Urinary bladder (tissue), 4 donors: ENCODE measurements at places on chromosomes 6 and 20.

DNA sequence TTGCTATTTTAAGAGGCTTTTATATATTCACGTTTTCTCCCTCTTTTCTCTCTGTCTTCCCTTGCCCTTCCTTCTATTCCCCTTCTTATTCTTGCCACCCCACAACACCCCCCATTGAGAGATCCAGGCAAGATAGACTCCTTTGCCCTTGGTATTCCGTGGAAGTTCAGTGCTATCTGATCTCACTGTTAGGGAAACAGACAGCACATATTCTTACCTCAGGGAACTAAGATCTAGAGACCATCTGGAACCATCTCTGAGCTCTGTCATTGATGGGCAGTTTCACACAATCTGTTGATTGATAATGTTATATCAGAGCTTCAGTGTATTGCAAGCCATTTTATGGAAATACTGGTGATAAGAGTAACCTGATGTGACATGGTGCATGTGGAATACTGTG lies 228.8 kb downstream of the ARID1B start:
- no peak for DNase-seq

DNA sequence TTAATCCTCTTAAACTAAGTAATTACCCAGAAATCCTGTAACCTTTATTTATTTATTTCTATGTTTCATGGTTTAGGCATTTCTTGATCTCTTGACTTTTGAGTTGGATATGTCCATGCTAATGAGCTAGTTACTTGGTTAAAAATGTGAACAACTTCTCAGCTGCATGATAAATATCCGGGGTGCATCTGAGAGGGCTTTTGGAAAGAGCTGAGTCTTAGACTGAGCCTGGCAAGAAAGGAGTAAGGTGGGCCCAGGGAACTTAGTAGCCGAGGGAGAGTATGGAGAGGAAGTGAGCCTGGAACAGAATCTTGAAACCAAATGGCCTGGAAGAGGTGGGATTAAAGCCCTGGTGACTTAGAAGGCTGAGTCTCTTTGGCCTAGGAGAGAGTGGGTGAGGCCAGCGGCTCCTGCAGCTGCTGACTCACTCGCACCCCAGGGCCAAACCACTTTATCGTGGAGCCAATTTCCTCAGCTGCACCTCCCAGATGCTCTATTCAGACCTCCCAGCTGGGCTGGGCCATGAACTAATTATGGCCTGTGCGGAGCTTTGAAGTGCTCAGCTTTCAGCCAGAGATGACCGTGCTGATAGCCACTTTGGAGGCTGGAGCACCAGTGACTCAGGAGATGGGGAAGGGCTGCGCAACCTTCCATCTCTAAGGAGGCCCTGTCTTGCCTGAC lies 19.1 kb downstream of the TGM3 start:
- no peak for DNase-seq

DNA sequence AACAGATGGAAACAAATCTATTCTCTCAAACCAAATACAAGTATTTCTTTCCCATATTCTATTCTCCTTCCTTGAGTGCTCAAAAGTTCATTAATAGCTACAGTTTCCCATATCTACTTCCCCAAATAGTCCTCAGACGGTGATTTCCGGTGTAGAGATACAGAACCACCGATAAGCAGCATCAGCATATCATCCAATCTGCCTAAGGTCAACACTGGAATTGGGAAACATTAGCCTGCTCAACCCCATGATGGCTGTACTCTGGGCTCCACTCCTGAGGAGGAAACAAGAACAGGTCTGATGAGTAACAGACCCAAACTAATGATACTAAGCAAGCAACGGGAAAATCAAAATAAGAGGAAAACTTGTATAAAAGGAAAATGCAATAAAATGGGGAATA lies 115.6 kb downstream of the EPB41L2 start:
- DNase-seq: no peak

DNA sequence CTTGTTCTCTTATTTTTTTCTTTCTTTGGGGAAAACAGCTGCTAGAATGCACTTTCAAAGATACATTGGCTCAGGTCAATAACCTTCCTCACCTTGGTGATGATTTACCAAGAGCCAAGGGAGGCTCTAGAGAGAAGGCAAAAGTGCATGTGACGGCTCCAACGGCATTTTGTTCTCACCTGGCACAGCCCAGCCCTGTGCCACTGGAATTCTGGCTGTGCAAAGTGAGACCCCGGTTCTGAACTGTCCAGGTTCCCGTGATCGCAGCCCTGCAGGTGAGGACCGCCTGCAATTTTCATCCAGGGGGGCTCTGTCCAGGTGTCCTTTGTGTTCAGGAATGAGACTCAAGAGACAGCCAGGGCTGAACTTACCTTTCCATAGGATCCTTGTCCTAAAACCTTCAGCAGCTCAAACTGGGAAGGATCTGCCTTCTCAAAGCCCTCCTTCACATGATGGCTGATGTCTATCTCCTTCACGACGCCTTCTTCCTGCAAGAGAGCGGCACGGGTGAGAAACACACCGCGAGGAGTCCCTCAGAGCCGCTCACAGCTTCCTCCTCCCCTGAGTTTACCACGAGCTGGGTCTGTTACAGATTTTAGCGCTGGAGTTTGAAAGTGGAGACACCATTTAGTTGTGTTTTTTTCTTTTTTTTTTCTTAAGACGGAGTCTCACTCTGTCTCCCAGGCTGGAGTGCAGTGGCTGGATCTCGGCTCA lies 48.0 kb downstream of the RAMACL start:
- DNase-seq: no peak

GRCh38 chr6:137102851-137103492 lies 58.2 kb upstream of the IL20RA start:
- no peak for DNase-seq

DNA sequence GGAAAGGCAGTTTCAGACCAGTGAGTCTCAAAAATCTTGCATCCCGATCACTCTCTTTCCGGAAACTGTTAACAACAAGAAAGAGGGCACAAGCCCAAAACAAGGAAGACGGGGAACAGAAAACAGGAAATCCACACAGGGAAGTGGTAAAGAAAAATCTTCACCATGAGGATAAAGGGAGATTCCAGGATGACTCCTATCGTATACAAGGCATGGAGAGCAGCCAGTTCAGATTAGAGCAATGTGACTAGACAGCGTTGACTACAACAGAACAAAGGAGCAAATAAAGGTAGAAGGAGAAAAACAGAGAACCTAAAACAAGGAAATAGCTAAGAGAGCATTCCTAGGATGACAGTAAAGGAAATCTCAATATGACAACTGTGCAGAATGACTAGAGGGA lies 26.5 kb downstream of the VNN1 start:
- DNase-seq: no peak

DNA sequence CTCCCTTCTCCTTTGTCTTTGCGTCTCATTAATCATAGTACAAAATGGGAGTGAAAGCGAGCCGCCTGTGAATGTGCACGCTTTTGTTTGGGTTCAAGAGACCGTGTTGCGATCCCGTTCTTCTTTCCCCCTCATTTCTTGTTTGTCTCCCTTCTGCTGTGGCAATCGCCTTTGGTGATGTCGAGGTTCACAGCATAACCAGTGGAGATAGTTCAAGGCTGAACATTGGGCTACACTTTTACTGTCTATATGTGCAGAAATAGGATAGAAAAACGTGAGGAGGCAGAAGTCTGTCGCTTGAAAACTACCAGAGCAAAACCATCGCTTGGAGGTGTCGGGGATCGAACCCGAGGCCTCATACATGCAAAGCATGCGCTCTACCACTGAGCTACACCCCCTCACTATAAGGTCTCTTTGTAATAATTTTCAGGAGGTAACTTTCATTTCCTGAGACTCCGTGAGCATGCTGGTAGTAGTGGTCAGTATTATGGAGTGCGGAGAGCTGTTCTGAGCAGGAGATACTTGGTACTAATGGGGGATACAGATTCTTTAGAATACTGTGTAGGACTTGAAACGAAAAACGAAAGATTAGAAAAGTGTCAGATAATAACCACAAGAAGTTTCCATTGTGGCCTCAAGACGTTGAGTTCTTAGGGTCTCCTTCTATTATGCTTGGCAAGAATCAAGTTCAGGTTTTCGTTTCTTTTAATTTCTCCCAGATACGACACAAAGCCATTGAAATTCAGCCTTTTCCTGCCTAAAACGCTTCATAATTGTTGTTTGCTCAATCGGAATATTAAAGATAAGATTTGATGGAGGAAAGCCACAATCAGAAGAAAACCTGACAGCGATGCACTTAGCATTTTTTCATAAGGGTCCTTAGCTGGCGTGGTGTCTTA lies 106.6 kb downstream of the TRIM27 start:
- no peak for DNase-seq

- DNase-seq: no peak
Observed at GRCh38 chr20:54485631-54486030, 10.2 kb downstream of the DOK5 start.

DNA sequence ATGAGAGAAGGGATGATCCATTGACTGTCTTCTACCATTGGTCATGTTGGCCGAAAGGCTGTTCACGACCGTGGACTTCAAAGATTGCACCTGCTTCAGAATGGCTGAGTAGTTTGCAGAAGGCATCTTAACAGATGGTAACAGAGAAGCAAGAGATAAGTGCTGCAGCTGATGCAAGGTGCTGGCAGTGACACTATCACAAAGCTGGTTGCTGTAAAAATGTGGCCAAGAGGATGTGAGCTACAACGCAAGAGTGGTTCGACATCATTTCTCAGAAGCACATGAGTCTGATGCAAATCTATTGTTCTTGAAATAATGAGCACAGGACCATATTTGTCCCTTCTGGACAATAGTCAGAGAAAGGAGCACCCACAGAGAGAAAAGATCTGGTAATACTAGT lies 27.0 kb upstream of the ANKEF1 start:
- no peak for DNase-seq

DNA sequence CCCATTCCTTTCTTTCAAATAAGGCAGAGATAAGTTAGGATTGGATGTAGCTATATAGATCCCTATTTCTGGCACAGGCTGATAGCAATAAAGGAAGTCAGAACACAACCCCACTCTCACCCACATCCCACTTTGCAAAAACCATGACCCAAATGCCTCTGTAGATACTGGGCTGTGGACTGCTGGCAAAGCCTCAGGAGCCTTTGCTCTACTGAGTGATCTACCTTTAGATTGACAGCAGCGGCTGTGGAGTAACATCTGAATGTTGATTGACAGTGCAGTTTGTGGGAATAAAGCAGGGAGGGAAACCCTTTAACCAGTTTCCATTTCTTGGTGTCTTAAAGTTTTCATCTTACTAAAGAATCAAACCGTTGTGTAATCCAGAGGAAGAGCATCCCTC lies 6.7 kb upstream of the TMEM30A start:
- DNase-seq: no peak

DNA sequence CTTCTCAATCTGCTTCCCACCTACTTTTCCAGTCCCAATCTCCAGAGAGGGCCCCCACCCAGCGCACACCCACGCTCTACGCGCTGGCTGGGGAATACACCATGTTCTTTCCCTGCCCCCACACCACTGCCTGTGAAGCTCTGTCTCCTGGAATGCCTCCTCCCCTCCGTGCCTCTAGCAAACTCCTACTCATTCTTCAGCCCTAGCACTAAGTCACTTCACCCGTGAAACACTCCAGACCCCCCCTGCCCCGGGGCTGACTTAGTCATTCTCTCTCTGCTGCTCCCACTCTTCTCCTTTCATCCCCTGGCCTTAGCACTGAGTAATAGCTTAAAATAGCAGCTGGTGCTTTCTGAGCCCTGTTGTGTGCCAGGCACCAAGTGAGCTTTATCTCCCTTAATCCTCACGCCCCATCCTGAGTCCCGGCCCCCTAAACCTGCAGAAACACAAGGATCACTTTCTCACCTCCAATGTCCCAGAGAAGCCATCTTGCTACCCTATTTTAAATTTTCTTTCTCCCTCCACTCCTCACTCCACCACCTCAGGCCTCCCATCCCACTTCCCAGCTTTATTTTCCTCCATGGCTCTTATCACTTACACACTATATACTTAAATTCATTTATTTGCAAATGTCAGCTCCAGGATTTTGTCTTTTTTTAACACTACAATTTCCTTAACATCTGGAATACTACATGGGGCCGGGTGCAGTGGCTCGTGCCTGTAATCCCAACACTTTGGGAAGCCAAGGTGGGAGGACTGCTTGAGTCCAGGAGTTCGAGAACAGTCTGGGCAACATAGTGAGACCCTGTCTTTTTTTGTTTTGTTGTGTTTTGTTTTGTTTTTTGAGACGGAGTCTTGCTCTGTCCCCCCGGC lies 6.3 kb upstream of the PARD6B start:
- DNase-seq: no peak

GRCh38 chr6:98641949-98642719 lies 192.2 kb upstream of the POU3F2 start:
- DNase-seq: no peak

DNA sequence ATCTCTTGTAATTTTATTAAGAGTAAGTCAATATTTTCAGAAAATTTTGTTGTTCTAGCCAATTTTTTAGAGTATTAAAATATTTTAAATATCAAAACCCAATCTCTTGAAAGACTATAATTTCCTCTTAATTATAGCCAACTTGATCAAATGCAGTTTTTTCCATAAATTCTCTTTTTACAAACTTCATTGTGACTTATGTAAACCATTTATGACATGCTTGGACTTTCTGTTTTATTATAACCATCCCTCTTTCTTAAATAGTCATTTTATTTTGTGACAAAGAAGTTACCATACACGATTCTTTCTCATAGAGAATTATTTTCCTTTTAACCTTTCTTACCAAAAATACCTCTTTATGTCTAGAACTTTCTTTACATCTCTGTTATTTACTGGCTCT lies 1075.5 kb downstream of the KHDRBS2 start:
- no peak for DNase-seq

DNA sequence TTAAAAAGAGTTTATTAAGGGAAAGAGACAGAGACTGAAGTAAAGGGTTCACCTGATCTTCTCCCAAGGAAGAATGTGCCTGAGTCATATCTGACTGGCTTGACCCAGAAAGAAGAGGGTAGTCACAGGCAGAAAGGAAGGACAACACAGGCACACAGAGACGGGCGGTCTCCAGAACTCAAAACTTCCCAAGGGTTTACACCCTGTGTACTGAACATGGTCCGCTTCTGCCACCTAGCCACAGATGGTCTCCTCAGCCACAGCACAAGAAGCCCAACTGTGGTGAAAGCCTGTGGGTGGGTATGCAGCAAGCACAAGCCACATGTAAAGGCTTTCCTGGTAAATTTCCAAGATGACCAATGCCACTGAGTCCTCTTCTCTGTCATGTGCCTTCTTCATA lies 17.2 kb downstream of the UNC5CL start:
- DNase-seq: no peak

DNA sequence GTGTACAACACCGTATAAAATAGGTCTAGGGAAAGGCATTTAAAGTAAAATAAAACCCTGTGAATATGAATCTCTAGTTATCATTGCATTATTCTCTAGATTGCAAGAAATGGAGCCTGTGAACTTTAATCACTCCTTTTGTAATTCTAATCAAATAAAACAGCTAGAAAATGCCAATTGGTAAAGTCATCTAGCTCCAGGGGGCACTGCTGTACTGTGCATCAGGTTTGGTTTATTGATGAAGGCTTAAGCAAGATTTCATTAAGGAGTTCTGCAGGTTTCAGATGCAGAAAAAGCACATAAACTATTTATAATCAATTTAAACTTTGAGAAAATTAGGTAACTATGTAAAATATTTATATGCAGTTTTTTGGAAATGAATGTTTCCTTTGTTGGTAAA lies 645.0 kb downstream of the PHF3 start:
- no peak for DNase-seq

DNA sequence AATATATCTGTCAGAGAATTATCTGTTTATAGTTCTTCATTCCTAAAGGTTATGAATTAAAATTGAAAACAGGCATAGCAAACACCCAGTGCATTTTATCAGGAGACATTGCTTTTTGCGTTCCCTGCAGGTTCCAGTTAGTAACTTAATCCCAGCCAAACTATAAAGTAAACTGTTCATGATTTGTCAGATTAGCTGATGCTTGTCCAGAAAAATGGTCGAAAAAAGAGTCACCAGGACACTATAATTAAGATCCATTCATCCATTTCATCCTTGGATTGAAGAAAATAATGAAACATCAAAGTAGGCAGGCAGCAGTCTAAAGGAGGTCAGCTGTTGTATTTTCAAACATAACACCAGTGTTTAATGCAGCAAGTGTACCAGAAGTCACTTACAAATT lies 75.9 kb downstream of the EPHA7 start:
- no peak for DNase-seq
